CD4-positive, alpha-beta T cell treated with Interleukin-21 for 1 hour (primary cell): ENCODE measurements at places on chromosomes 12 and 14.

DNA sequence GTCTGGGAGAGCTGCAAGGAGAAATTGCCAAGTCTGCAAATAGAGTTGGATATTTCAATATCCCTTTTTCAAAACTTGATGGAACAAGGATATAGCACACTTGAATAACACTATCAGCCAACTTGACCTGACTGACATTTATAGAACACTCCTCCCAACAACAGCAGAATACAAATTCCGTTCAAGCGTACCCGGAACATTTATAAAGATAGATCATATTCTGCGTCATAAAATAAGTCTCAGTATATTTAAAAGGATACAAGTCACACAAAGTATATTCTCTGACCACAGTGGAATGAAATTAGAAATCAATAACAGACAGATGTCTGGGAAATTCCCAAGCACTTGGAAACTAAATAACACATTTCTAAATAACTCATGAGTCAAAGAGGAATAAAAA lies 29.0 kb upstream of the MEG3 start:
- no peak for DNase-seq

DNA sequence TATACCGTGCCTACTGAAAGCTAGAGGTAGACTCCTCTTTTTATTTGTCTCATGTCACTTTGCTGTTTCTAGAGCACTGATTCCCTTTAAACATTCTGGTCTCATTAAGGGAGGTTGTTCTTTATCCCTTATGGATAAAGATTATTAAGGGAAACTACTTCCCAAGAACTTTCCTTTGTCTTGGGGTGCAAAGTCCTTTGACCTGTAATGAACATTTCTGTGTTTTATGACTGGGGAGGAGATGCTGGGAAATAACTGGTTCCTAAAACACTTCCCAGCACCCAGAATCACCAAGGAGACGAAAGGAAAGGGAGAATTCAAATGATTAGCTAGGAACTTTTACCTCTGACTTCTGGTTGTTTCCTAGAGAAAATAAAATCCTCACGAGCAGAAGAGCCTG lies 63.2 kb upstream of the ACTN1 start:
- DNase-seq = no peak

DNA sequence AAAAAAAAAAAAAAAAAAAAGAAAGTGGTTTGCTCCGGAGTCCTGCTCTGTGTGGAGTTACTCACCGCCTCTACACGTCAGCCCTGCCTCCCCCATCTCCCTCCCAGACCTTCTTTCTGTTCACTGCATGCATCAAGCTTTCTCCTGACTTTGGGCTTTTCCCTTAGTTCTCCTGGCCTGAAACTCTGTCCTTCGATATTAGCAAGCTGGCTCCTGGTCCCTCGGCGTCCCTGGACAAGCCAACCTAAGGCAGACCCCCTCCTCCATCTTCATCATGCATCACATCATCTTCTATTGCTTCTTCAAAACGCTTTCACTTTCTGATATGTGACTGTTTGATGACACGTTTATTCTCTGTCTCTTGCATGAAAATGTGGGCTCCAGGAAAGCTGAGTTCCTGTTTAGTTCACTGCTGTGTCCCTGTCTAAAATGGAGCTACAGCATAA lies 40.6 kb downstream of the SLC15A4 start:
- peak; percentile 44 for DNase-seq

- no peak for DNase-seq
These were observed 1206.9 kb upstream of the SEL1L start for GRCh38 chr14:82740547-82740946.

GRCh38 chr14:71133296-71133695 lies 226.0 kb downstream of the PCNX1 start:
- DNase-seq = no peak
